ENCODE measurements at places on chromosomes 1 and 21. TPM values are rescaled to one million over a fixed set of nuclear protein-coding genes. Genes with fewer than 3 reads are reported as not detected.

MX2 gene
- total RNA-seq, result 0.62 TPM

PKP1 gene
- total RNA-seq, result 0.16 TPM

NIBAN1 gene
- 2.8 TPM for total RNA-seq

LMX1A gene
- not detected for total RNA-seq

MMEL1 gene
- 3.7 TPM for total RNA-seq

GJA8 gene
- not detected for total RNA-seq

AVPR1B gene
- total RNA-seq, result not detected

OR10Z1 gene
- total RNA-seq, result not detected

C1orf210 gene
- not detected for total RNA-seq

MFSD2A gene
- 18.4 TPM for total RNA-seq

NIT1 gene
- 18.7 TPM for total RNA-seq

PRELP gene
- 0.16 TPM for total RNA-seq

TIAM1 gene
- 54.1 TPM for total RNA-seq

ZNF436 gene
- total RNA-seq, result 95.8 TPM

MCOLN2 gene
- not detected for total RNA-seq

S100A9 gene
- total RNA-seq, result 26.5 TPM

OR2T35 gene
- not detected for total RNA-seq

TSPAN1 gene
- total RNA-seq, result 0.31 TPM

CHRM3 gene
- 38.8 TPM for total RNA-seq

SMYD2 gene
- total RNA-seq, result 51.6 TPM

SPRR2B gene
- total RNA-seq, result not detected

MFAP2 gene
- total RNA-seq, result 5.6 TPM

DISP1 gene
- total RNA-seq, result 12.2 TPM

ELF3 gene
- 0.31 TPM for total RNA-seq

NLRP3 gene
- total RNA-seq, result 1.4 TPM

TNNT2 gene
- total RNA-seq, result not detected

PPIAL4G gene
- 0.31 TPM for total RNA-seq

LRRC38 gene
- not detected for total RNA-seq

RNU1-2 gene
- under 0.01 TPM for total RNA-seq

OVAAL gene
- not detected for total RNA-seq

SELENOF gene
- 138 TPM for total RNA-seq

ZNF593OS gene
- total RNA-seq, result not detected

SYDE2 gene
- 2.3 TPM for total RNA-seq

AK2 gene
- 46.9 TPM for total RNA-seq

KIF26B gene
- total RNA-seq, result 31.7 TPM

UQCRHL gene
- total RNA-seq, result 2.7 TPM

BMP8A gene
- total RNA-seq, result 0.16 TPM

ADORA3 gene
- 3.6 TPM for total RNA-seq

OR2G6 gene
- not detected for total RNA-seq

ASTN1 gene
- total RNA-seq, result 67.4 TPM

PMVK gene
- total RNA-seq, result 12.0 TPM

DRAXIN gene
- 107 TPM for total RNA-seq

MRAP gene
- not detected for total RNA-seq

C1orf94 gene
- total RNA-seq, result 0.31 TPM

ZMYND12 gene
- not detected for total RNA-seq

SPATA46 gene
- total RNA-seq, result not detected

FAM43B gene
- 0.16 TPM for total RNA-seq

ATP1A2 gene
- total RNA-seq, result 47.1 TPM

CD2 gene
- total RNA-seq, result not detected

CXADR gene
- total RNA-seq, result 372 TPM

HAO2 gene
- total RNA-seq, result not detected

FCRLA gene
- total RNA-seq, result not detected

FALEC gene
- total RNA-seq, result 1.1 TPM

NMNAT2 gene
- total RNA-seq, result 41.5 TPM

GALNT2 gene
- 32.8 TPM for total RNA-seq

DPH2 gene
- total RNA-seq, result 15.9 TPM

Data from occipital lobe (tissue), 3 donors.